CD4-positive, alpha-beta T cell treated with Interleukin-21 for 1 hour (primary cell): ENCODE measurements at places on chromosomes 2 and 18.

DNA sequence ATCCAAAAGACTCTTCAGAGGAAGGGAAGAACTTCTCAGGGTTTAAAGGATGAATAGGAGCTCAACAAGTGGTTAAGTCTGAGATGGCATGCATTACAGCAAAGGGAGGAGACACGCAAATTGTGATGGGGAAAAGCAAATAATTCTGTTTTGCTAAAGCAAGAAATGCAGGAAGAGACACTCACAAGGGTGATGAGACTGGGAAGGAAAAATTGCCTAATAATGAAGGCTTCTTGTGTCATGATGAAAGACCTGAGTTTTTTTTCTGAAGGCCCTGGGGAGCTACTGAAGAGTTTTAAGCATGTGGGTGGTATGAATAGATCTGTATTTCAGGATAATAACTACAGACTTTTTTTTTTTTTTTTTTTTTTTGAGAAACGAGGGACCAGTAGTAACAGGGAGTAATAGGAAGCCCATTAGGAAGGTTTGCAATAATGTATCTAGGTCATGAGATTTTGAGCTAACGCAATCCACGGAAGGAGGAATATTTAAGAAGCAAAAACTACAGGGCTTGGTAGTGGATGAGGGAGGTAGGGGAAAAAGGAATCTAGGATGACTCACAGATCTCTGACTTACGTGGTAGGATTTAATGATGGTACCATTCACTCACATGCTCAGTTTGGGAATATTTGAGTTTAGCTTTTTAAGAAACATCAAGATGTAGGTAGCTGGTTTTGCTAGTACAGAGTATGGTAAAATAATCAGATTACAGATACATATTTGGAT lies 16.0 kb upstream of the SERPINB3 start:
- DNase-seq: no peak

DNA sequence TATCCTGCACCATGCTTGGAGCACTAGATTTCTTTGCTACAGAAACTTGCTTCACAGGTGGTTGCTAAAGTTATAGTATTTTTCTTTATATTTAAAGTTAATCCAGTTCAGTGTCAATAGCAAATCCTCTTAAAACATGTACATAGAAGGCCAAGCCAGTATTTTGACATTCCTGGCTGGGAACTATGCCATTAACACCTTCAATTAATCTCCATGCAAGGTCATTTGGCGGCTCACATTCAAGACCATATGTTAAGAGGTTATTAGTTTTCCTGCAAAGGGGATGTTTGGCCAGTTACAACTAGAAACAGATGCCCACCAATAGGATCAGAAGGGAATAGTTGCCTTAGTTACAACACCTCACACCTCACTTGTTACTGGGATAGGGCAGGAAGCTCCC lies 261.3 kb upstream of the MEIS1 start:
- DNase-seq: no peak

DNA sequence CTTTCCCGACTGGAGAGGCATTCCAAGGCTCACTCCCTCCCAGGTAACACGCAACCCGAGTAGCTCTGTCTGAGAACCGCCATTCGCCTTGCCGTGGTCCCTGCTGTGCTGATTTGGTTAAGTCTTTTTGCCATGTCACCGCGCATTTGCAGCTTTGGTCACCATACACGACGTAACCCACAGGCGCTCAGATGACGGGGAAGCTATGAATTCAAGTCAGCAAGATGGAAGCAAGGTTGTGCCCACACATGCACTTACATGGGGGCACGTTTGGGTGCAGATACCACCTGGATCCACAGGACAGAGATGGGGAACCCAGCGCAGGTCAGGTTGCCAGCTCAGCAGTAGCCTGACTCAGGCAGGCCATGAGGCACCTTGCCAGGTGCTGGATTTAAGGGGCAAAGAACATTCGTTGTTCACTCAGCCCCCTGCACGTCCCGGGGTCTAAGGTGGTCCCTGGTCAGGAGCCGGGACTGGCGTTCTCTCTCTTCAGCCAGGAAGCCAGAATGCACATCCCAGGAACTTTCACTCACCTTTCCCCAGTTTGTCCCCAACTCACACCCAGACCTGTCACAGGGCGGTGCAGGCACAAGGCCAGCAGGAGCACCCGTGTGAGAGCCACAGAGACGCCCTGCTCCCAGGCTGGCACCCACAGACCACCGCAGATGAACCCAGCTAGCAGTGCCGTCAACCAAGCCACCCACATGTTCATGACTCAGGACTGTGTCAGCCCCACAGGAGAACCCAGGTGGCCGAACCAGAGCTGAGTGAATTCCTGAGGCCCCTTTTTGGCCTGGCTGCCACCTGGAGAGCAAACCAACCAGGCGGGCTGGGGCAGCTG lies 19.9 kb downstream of the SNED1 start:
- no peak for DNase-seq

- no peak for DNase-seq
Measured at GRCh38 chr2:159285433-159285832, 1.1 kb downstream of the WDSUB1 start.

- DNase-seq: no peak
Measured at GRCh38 chr2:109648041-109648527, 33.9 kb downstream of the SOWAHC start.

DNA sequence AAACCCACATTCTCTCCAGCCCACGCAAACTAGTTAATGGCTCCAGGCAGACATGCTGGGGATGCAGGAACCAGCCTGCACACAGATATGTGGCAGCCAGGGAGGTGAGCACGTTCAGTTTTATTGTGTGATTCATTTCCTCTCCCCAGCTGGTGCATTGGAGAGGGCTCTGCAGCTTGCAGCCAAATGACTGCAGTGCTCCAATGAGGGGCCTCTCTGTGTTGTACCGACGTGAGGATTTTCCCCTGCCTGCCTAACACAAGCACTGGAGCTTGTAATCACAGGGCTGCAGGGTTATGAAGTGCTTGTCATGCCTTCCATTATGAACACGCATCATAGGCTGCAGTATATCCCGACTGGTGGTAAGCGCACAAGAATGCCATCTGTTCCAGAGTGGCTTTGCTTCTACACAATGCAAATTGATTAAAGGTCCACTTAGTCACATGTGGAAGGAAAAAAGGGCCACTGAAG lies 92.3 kb upstream of the THUMPD2 start:
- DNase-seq: no peak

DNA sequence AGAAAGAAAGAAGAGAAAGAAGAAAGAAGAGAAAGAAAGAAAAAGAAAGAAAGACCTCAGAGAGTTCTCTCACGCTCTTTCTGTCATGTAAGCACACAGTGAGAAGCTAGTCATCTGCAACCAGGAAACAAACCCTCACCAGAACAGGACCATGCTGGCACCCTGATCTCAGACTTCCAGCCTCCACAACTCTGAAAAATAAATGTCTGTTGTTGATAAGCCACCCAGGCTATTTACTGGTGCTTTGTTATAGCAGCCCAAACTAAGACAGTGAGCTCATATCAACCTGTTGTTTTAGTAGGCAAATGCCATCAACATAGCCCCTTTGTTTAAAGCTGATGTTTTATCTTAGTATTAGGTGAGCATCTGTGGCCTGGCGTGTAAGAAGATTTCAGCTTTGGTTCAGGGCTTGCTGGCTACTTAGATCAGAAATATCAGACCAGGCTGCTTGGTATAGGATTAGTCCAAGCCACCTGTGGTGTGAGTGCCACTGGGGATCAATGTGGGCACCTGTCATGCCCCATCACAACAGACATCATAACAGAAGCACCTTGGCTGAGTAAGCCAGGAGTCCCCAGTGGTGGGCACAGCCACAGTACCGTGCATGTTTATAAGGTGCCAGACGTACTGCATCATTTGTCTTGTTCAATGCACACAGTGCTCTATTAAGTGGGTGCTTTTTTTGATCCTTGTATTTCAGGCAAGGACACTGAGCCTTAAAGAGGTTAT lies 94.4 kb downstream of the LBH start:
- no peak for DNase-seq

- no peak for DNase-seq
Measured at GRCh38 chr2:167785606-167786216, 461.7 kb downstream of the STK39 start.

DNA sequence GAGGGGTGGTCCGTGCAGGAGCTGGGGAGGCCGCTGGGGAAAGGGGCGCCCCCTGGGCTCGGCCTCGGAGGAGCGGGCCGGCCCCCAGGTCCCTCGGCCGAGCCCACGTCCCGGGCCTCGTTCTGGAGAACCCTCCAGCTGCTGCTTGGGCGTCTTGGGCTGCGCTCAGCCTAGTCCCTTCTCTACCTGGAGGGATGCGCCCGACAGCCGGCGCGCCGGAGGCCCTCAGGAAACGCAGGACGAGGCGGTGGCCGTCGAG lies 293 bp upstream of the D2HGDH start:
- DNase-seq: no peak

DNA sequence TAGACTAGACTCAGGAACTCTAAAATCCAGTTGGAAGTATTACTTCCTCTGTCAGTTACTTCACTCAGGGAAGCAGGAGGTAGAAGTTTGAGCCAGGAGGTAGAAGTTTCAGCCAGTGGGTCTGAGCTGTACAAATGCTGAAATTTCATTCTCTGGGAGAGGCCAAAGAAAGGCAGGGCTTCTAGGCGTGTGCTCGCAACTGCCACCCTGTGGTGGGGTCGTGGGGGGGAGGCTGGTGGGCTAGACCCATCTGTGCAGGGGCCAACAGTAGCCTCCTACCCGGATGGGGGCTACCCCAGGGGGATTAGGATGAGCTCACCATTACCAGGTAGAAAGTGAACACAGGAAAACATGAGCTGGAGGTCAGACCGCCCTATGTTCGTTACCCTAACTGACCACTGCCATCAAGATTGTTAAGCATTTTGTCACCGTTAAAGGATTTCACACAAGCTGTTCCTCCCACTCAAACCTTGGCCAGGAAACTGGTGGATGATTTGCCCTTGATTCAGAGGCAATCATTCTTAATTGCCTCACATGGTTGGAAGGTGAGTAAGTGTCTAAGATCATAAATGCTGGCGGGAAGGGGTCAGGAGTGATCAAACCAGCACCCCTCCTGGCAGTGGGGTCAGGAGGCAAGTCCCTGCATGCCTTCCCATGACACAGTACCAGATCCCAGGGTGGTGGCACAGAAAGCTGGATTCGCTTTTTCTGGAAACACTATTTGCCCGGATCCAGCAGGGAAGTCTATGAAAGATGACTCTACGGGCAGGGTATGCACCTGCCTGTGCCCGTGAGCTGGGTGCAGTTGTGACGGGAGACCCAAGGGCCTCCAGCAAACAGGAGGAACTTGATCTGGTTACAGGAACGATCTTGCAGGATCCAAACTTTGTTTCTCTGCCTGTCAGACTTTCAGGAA lies 5.2 kb upstream of the FHL2 start:
- no peak for DNase-seq

DNA sequence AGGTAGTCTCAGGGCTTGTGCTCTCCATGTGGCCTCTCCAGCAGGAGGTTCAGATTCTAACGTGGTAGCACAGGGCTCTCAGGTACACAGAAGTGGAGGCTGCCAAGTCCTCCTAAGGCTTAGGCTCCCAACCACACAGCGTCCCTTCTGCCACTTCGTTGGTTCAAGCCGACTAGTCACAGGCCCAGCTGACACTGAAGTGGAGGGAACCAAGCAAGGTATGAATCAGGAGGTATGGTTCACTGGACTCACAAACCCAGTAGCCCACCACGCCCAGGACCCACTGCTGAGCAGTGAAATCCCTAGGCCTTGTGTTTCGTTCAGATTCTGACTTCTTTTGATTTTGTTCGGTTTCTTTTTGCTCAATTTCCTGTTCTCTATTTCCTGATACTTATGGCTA lies 46.0 kb upstream of the SEC11C start:
- DNase-seq: no peak

DNA sequence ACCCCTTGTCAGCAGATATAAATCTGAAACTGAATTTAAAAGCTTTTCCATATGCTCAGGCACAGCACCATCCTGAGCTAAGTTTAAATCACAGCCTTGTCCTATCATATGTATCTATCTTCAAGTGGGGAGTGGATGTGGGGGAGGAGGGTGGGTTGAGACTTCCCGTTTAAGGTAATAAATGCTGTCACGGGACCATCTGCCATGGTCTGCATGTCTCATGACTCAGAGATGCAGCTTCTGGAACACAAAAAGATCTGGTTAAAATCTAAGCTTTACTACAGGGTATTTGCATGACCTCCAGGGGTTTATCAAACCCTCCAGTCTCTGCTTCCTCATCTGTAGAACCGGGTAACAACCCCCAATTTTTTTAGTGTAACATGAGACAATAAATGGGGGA lies 377.7 kb upstream of the ST6GAL2 start:
- DNase-seq: no peak

- DNase-seq: no peak
Measured at GRCh38 chr2:237701033-237701858, 73.9 kb downstream of the LRRFIP1 start.

GRCh38 chr2:192159736-192160135 lies 35.0 kb downstream of the TMEFF2 start:
- no peak for DNase-seq

DNA sequence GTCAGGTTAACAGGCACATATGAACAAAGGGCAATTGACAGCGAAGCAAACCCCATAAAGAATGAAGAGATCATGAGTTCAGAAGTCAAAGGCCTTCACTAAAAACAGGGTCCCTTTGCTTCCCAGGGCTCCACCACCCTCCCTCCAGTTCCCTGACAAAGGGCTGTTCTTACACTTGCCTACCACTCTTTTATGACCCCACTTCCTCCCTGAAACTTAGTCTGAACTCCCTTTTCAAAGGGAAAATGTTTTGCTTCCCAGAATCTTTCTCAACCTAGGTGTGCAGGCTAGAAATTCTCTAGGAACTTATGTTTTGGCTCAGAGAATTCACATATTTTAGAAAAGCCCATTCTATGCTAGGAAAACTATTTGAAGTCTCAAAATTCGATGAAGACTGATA lies 86.0 kb upstream of the ITGA4 start:
- no peak for DNase-seq

GRCh38 chr2:148552675-148553331 lies 91.7 kb upstream of the EPC2 start:
- peak; percentile 59 for DNase-seq

DNA sequence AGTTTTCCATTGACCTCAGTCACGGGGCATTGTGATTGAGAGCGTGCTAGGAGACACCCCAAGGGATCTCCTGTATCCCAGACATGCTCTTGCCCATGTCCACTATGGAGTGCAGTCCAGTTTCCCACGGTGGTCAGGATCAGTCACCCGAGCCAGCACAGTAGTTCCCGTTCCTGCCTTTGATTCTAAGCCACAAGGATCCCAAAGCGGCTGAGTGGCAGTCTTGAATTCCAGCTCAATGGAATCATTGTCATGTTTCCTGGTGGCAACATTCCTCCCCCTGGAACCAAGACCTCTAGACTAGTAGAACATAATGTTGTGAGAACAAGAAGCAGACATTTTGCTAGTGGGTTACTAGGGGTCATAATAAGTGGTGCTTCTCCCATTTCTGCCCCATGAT lies 154.3 kb downstream of the SEPTIN10 start:
- no peak for DNase-seq

DNA sequence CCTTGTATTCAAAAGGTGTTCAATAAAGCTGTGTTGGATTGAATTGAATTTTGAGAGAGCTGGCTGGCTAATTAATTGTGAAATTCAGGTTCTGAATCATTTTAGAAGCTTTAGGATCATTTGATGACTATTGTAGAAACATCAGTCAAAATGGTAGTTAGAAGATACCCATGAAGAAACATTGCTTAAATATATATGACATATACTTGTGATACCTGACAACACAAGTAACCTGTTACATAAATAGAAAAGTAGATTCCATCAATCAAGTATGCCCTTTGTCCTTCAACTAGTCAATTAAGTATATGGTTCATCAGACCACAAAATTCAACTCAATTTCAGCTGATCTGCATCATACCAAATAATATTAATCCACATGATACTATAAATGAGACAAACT lies 185.6 kb downstream of the PID1 start:
- no peak for DNase-seq

- DNase-seq: peak; percentile 13
Measured at GRCh38 chr2:231452799-231453508, 11.3 kb downstream of the NCL start.
